ENCODE measurements at places on chromosomes 2 and 18.

DNA sequence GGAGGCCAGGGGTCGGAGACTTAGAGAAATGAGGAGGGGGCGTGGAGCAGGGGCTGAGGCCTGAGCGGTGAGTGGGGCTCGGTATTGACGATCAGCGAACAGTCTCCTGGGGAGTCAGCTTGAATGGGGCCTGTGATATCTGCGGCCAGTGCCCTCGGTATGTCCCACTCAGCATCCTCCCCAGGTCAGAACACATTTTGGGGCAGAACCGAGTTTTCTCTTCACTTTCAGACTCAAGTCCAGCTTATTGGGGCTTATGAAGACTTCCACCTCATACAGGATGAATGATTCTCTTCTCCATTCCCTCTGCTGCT lies 82.6 kb downstream of the RRM2 start:
- no peak for DNase-seq

DNA sequence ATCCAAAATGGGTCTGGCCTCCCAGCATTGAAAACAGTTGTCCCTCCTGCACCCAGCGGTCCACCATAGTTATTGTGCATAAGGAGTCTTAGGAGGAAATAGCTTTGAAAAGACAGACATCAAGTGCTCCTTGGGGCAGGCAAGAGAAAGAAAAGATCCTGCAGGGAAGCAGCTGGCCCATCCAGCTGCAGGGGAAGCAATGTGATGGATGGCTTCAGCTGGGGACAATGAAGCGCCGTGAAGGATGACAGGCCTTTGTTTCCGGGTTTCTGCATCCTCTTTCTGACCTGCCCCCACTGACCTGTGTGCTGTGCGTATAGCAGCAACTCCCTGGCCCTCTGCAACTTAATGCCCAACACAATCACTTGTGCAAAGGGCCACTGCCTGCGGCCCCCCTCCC lies 142.9 kb upstream of the NCKAP5 start:
- DNase-seq, result no peak

- no peak for DNase-seq
Measured at GRCh38 chr2:143548032-143548431, 418.8 kb downstream of the ARHGAP15 start.

DNA sequence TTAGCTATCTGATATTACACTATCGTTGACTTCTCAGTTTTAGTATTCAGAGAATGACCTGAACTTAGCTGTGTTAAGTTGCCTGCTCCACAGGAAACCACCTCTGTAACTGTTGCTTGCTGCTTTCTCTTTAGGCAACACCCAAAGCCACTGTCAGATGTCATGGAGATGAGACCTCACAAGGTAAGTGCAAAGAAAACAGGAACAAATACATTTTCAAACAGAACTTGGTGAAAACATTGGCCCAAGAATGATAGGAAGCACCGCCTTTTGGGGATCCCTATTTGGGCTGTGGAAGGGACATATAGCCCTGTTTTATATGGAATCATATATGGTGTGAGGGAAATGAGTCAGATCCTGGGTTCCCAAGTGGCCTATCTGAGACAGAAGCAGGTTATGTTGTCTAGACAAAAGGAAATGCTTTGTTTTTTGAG lies 143.4 kb downstream of the UBE2E3 start:
- no peak for DNase-seq

GRCh38 chr2:198315791-198316630 lies 511.6 kb downstream of the PLCL1 start:
- DNase-seq, result no peak

- no peak for DNase-seq
Measured at GRCh38 chr18:10907749-10908148, 241.6 kb downstream of the PIEZO2 start.

DNA sequence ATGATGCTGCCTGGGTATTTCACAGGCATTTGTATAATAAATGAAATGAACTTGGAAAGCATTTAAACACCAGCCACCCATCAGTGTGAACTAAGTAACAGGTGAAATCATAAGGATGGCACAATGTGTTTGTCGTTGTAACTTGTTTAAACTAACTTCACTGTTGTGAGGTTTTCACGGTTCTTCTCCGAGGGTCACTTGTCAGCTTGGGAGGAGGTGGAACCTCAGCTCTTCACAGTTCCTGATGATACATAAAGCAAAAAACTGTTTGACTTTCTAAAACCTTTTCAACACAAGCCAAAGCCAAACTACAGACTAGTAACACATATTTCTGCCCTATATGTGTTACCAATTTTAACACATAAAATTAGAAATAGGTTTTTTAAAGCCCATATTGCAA lies 13.1 kb downstream of the TMEM18 start:
- no peak for DNase-seq

DNA sequence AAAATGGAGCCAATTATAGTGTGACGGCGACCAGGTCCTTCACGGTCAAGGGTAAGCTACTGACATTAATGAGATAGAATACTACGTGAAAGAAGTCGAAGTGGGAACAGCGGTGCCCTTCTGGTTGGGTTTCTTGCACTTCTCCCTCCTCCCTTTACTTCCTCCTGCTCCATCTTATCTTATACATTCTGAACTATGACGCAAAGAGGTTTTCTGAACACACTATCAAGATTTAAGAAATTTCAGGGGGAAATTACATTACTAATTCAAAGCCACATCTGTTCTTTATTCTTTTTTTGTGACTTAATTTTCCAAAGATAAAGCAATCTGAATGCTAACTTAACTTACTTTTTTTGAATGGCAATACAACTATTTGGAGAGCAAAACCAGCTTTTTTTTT lies 14.8 kb upstream of the IL18R1 start:
- no peak for DNase-seq

GRCh38 chr2:213151437-213152064 lies at the start of gene IKZF2:
Gene IKZF2, minus strand, starts transcription at chr2:213151612. Its CDS starts 2,983 bp downstream, at chr2:213148629.
- peak; percentile 70 for DNase-seq

GRCh38 chr2:121076885-121077549 lies 208.0 kb downstream of the TFCP2L1 start:
- DNase-seq, result peak; percentile 32

DNA sequence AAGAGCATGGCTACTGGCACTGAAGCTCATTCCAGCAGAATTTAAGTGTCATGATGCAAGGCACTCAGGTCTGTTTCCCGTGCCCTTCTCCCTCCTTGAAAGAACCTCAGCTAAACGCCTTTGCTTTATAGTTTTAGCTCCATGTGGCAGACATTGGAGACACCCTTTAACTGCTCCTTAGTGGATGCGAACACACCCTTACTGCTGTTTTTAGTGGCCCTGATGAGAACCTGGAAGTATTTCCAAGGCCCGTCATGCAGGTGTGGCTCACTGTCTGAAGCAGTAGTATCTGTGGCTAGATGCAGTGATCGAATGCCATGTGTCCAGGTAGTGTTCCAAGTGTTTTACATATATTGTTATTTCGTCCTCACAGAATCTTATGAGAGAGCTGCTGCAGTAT lies 28.3 kb downstream of the KIF5C start:
- no peak for DNase-seq

DNA sequence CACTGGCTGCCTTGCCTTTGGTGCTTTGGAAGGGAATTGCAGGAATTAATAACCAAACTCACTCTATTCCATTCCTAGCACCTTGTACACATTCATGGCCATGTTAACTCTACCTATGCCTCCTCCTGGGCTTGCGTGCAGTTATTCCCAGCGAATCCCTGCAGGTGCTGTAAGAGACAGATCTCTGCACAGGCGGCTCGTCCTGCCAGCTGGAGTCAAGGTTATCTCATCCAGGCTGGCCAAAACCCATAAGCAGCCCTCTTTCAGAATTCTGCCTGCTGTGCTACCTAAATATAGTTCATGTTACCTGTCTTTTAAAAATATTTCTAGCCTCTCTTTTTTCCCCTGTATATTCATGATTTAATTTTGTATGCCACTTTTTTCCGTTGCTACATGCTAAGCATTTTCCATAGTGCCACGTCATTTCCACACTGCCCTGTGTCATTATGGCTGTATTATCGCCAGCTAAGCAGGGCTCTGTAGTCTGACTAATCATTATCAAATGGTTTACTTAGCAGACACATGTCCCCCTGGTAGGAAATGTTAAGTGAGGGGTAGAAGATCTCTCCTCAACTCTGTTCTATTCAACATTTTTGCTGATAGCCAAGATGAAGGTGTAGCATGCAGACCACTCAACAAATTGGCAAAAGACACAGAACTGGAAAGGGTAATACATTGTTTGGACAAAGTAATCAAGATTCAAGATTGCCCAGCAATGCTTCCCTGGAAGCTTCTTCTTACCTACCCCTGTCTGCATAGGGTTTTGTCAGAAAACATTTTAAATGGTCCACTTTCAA lies 79.7 kb upstream of the TAF1B start:
- DNase-seq, result no peak

DNA sequence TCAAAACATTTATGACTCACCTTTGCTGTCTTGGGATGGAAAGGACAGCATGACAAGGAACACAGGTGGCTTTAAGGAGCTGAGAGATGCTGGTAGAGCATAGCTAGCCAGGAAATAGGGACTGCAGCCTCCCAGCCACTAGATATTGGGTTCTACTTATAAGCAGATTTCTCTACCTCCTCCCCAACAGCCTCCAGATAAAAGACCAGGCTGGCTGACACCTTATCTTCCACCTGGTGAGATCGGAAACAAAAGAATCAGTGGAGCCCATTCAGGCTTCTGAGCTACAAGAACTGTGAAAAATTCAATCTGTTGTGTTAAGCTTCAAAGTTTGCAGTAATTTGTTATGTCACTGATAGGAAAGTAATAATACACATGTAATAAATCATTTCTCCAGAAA lies 1278.5 kb upstream of the ZEB2 start:
- DNase-seq, result no peak
